ENCODE measurements at places on chromosomes 3 and 15.

DNA sequence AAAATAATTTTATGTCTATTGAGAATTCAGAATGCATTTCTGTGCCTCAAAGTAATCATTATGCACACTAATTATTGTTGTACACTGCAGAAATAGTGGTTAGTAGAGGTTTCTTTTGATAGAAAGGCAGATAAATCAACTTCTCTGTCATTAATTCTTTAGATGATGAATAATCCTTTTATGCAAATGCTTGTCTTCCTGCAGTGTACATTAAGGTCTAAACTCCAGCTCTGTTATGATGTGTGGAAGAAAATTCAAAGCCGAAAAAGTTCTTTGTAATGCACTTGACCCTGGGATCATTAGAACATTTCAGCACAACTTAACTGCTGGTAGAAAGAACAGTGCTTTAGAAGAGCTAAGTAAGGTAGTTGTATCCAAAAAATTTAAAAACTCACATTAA is 353.0 kb downstream of the NLGN1 start:
- no peak for DNase-seq

GRCh38 chr3:121660356-121661171 is at the start of gene HCLS1:
TSS of gene HCLS1 (minus strand) at chr3:121660903. CDS start at chr3:121658347, 2,556 bp downstream.
- DNase-seq, result peak; percentile 73

DNA sequence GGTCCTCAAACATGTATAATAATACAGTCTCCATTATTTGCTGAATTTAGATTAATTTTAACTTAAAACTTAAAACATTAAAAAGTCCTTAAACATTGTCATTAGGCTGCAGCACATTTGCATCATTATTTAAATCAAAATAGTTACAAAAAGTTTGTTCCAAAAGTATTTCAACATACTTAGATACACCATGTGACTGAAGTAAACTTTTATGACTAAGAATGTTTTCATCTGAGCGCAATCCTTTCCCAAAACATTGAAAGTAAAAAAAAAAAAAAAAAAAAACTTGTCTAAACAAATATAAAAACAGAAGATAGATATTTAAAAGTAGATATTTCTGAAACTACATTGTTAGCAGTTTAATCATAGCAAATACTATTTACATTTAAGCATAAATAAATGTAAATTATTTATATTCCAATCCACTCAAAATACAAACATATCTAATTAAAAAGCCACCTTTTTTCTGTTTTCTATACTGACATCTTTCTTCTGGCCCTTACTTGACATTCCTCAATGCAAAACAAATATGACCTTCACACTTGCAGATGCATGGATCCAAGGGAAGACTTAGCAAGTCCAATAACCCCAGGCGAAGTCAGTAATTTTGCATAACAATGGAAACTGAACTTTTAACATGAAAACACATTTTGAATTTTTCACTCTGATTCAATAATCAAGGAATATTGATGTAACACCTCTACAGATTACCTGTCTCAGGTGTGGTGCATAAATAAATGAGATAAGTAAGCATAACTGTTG is 10.3 kb downstream of the FAM227B start:
- no peak for DNase-seq

- no peak for DNase-seq
Measured at GRCh38 chr3:157785102-157785826, 282.0 kb upstream of the VEPH1 start.

DNA sequence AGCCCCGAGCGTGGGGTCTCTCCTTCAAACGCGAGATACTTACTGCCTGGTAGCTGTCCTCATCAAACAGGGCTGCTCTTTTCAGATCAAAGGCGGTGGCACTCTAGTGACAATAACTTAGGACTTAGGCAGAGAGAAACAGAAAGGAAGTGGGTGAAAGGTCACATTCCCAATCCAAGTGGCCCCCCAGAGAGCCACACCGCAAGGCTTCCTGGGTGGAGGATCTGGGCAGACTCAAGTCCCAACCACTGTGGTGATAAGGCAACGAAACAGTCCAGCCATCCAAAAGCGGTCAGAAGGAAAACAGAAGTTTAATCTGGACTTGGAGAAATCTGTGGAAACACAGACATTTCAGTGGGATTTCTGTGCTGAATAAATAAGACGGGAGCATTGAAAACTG is 227.2 kb downstream of the ADAMTS17 start:
- no peak for DNase-seq

- DNase-seq, result no peak
Measured at GRCh38 chr15:90099072-90099867, 3.0 kb downstream of the IDH2 start.

DNA sequence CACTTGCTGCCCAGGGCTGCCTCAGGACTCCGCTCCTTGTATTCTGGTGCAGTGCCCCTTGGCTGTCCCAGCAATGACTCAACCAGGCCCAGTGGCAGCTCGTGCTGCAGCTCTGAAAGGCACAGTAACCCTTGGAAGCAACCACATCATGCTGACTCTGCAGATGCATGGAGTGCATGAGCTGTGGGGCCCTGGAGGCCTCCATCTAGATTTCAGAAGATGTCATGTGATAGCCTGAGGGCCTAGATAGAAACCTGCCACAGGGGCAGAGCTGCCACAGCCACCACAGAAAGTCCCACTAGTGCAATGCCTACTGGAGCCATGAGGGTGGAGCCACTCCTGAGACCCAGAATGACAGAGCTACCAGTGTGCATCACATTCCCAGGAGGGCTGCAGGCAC is 117.1 kb upstream of the SMAD3 start:
- DNase-seq, result no peak

GRCh38 chr3:45782381-45782780 is 14.0 kb downstream of the SLC6A20 start:
- DNase-seq, result no peak

- no peak for DNase-seq
Measured at GRCh38 chr3:133880287-133880686, 15.4 kb downstream of the RAB6B start.

DNA sequence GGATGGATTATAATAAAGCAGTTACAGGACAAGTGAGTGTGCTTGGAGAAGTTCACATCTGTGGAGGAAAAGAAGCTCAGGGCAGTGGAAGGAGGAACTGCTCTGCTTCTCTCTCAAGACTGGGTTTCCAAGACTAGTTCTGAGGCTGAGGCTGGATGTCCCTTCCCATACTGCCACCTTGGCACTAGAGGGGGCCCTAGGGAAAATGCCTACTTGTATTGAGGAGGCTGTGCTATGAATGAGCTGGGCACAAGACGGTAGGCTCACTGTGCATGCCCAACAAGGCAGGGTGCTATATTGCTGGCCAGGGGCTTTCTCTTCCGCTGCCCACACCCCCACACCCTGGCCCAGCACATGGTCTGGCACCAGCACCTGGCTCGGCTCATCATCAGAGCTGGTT is 65.2 kb downstream of the SLCO2A1 start:
- no peak for DNase-seq

DNA sequence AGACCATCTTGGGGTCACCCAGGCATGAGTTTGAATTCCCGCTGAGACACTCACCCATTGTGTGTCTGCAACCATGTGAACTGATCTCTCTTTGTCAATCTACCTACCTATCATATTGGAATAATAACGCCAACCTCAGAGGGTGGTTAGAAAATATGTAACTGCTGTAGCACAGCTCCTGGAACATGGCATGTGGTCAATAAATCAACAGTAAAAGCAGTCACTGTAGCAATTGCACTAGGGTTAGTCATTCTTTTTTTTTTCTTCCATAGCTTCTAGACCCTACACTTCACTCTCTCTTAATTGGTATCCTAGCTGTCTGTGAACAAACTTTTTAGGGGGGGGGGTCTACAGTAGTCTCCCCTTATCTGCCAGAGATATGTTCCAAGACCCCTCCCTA is 64.2 kb upstream of the SLCO2A1 start:
- DNase-seq, result no peak

DNA sequence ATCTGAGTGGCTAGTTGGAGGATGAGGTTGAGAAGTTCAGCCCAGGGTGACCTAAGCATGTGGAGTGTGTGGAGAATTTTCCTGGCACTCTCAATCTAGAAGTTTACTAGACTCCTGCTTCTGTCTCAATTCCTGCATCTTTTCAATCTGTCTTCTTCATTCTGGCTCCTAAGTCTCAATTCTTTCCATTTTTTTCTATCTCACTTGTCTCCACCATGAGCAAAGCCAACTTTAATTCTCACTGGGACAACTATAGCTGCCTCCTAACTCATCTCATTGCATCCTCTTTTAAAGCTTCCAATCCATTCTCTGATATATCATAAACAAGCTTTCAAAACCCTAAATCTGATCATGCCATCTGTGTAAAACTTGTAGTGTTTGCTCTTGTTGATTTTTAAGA is 569.3 kb downstream of the NAALADL2 start:
- DNase-seq, result no peak

DNA sequence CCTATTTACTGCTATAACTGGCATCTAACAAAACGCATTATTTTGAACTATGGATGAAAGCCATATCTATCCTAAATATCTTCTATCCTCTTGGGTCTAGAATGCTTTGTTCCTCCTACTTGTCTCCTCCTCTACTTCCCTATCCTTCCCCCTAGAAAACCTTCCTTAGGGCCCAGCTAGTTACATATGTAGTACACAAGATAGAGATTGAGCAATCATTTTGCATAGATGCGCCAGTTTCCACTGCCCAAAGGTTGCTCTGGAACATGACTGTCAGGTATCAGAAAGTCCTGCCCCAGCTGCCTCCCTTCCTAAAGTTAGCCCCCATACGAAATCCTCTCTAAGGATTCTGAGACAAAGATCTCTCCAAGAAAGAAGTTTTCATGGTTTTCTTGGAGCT is 55.1 kb downstream of the GPR160 start:
- no peak for DNase-seq

GRCh38 chr3:136931606-136932005 is 26.2 kb upstream of the IL20RB start:
- no peak for DNase-seq

DNA sequence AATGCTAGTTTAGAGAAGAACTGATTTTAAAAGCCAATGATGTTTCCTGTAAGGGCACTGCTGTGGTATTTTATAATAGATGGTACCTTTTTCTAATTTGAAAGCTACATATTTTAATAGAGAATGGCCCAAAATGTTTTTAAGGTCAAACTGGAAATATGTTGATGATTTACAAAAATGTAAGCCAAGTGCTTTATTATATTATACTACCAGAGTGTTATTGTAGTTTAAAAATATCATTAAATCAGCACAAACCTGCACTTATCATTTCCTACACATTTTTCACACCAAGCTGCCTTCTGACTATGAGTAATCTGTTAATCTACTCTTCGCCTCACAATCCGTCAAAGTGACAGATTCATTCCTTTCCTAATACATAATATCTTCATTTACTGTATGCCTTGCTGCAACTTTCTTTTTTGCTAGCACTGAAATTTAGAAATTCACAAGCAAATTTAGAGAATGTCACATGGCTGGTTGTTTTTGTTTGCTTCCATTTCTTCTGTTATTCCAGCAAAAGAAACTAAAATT is 126.4 kb upstream of the FAM3D start:
- no peak for DNase-seq

DNA sequence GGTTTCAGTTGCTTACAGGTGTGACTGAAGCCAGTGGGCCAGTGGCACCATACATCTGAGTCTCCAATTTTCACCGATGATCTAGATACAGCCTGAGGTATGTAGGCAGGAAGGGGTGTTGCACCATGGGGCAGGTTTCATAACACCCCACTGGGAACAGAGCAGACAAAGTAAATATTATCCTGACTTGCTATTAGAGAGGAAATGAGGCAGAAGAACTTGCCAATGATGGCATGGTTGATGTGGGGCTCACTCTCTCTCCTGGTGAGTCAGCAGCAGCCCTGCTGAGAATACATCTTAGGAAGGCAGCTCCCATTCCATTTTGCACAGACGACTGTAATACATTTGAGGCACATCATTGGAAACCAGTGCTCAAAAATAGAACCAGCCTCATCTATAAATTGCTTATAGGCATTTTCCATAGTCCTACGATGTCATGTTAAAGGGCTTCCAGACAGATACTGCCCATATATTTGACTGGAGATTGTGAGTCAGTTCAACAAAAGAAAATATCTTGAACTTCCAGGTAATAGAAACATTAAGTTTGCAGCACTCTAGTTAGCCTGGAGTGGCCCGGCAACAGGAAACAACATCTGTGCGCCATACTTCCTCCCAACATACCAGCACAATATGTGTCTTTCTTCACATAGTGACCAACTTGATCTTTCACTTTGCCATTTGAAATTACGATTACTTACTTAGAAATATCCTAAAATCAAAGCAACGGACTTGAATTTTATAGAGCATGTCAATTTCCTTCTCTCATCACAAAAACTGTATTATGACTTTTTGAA is 175.5 kb downstream of the NECTIN3 start:
- DNase-seq, result no peak

- DNase-seq, result no peak
Measured at GRCh38 chr3:53253707-53254508, 1.9 kb downstream of the TKT start.

DNA sequence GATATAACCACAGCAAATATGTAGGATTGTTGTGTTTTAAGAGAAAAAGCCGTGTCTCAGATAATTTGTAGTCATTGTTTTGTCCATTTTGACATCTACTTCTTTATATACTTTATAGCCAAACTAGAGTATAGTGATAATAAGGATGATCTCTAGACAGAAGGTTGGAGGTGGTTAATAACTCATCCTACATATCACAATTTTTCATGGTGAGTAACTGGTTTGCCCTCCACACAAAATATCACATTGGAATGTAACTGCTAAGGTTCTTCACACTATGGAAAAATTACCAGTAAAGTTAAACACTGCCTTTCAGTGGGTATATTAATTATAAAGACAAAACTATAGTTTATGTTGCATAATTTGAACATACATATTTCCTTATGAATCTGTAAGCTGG is 380.7 kb downstream of the LPP start:
- no peak for DNase-seq

GRCh38 chr15:89556413-89557262 is 18.6 kb upstream of the TICRR start:
- DNase-seq, result no peak

DNA sequence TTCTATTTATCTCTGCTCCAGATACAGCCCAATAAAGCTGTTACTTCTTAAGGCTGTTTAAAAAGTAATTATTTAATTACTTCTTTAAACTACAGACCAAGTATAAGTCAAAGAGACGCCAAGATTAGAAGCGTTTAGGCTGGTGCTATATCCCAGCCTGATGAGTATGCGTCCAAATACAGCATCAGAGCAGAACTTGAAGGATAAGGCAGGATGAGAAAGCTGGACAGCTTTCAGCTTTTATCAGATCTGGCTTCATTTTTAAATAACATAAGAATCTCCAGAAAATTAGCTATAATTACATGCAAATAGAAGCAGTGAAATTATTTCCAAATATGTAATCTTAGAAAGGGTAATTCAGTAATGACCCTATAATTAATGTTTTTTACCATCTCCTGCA is 110.3 kb upstream of the MYO5C start:
- no peak for DNase-seq

DNA sequence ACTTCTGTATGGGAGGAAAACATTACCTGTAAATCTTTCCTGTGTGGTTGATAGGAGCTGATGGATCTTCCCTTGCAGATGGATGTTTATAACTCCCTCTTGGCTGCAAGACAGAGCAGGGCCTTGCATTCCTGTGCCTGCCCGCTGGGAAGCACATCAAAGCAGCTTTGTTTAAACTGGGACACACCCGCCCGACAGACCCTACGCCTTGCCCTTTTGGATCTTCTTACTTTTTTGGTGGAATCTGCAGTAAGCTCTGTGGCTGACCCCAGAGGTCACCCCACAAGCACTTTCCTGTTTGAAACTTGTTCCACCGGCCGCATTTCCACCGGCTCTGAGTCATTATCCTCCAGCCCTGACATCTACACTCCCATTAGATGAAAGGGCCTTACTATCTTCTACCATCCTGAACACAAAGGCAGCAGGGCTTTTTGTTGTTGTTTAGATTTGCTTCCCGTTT is 244.1 kb upstream of the STT3B start:
- DNase-seq, result peak; percentile 7

GRCh38 chr15:55319537-55320237 is 665 bp downstream of the PIGB start:
- DNase-seq, result no peak
